Activated CD4-positive, alpha-beta T cell treated with anti-CD3 and anti-CD28 coated beads, Interleukin-2, Interleukin-6, amounts not matched to agents 100 ng/mL and 50 ng/mL, durations not matched to agents 16 hours and 8 hours (primary cell): ENCODE measurements at places on chromosomes 2 and 18.

GRCh38 chr2:139438478-139438877, 658.3 kb upstream of the NXPH2 start:
- DNase-seq: no peak

- DNase-seq: no peak
Measured at GRCh38 chr2:179071810-179072355, 21.9 kb upstream of the CCDC141 start.

GRCh38 chr2:237961637-237962036, 5.2 kb upstream of the UBE2F start:
- DNase-seq: no peak

- DNase-seq: no peak
Measured at GRCh38 chr18:23798249-23798648, 109.0 kb downstream of the LAMA3 start.

GRCh38 chr18:22378672-22379282, 38.9 kb downstream of the CTAGE1 start:
- peak; percentile 3 for DNase-seq

DNA sequence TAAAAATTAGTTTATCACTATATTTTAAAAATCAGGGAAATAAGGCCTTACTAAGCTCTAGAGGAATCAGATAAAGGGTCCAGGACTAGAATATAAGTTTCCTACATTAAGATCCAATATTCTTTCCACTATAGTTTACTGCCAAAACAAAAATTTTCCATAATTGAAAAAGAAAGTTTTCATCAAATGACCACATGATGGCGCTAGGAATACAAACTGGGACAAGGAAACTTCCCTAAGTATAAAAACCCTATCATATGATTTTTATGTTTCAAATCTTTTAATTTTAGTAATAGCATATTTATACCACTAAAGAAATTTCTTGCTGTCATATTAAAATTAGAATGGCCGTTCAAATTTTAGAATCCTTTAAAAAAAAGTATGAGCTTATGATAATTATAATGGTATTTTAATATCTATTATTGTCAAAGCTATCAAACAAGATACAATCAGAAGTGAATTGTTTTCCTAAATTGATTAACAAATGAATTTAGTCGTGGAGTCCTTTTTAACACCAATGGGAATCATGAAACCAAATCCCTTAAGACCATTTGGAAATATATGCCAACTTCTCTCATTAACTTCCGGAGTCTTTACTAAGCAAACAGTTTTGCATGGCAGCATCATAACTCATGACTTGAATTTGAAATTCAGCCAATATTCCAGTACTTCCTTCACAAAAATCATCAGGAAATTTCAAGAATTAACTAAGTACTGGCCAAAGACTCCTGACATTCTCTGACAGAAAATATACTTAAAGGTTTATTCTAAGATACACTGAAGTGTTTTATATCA, 70.3 kb downstream of the SCN1A start:
- DNase-seq: peak; percentile 11

GRCh38 chr18:46469186-46469915, 187.7 kb downstream of the LOXHD1 start:
- DNase-seq: no peak

- no peak for DNase-seq
Measured at GRCh38 chr2:207928079-207928478, 97.2 kb downstream of the PLEKHM3 start.

DNA sequence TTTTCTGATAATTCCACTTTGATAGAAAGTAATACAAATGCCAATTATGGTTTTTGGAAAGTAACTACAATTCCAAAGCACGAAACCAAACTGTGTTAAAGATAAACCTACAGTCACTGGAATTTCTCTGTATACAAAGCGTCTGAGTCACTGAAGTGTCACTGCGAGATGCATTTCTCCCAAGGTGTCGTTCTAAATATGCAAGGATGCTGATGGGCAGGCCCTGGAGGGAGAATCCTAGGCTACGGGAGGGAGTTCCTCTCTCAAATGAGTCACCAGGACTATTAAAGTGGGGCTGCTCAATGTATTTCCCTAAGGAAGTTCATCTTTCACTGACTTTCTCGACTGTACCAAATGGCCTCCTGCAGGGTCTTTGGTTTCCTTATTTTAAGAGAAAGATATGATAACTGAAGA, 163.8 kb upstream of the STK17B start:
- DNase-seq: no peak
